ENCODE measurements at places on chromosomes 5 and 9.
A peak's percentile ranks its signal among the peaks of the same experiment; 100 is the strongest.

GRCh38 chr9:122912964-122913673 lies at the start of gene ZBTB6:
Gene ZBTB6, minus strand, starts transcription at chr9:122913323. Its CDS starts 1,251 bp downstream, at chr9:122912072.
- peak; percentile 64 for DNase-seq

DNA sequence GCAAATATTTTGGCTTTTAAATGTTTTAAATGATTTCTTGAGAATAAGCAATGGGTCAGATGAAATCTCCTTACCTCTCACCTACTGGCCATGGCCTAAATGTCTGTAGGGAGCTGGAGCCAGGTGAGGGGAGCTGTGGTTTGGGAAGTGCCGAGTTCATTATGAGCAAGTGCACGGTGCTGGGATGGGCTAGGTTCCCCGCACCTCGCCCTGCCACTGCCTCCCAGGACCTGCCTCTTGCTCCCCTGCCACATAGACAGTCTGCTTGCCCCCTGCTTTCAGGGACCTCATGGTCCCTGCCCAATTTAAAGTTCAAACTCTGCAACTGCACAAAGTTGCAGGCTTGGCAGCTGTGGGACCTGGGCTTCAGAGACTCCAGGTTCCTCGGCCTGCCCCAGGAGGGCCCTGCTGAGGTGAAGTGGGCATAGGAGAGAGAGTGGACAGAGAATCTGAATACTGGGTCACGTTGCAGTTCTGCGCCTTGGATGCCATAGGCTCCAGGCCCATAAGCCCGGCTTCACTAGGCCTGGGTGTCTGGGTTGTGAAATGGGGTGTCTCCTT lies 5.4 kb downstream of the OR13J1 start:
- DNase-seq = no peak

DNA sequence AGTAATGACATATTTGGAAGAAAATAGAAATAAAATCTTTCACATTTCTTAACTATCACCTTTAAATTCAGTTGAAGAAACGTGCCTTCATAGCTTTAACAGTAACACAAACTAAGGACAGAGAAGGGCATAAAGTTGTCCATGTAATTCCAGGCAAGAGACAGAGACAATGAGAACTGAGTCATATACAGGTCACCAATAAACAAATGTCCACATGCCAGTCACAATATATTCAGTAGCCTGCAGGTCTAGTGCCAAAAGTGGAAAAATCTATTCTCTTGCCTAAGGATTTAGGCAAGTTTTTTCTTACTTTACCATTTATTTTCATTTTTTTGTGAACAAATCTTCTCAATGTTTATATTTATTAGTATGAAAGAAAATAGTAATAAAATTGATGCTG lies 1711.5 kb upstream of the NUDT12 start:
- no peak for DNase-seq

- no peak for DNase-seq
Measured at GRCh38 chr5:59814537-59814872, 79.0 kb downstream of the PDE4D start.

DNA sequence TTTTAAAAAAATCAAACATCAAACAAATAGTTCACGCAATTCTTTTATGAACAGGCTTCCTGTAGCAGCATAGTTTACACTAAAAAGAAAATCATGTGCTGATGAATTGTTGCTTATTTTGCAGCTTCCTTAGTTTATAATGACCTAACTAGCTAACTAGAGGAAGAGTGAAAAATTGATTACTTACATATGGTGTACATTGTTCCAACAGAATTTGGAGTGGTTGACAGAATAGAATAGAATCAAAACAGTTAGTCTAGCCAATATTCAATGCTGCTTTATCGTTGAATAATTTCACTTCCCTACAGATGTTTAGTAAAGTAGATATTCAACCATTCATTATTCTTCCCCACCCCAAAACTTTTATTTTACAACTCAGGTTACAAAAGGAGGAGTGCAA lies 4.2 kb downstream of the NMUR2 start:
- no peak for DNase-seq

GRCh38 chr9:38186404-38187115 lies 117.5 kb upstream of the SHB start:
- no peak for DNase-seq

GRCh38 chr5:2588850-2589501 lies 162.5 kb downstream of the IRX2 start:
- DNase-seq = no peak

DNA sequence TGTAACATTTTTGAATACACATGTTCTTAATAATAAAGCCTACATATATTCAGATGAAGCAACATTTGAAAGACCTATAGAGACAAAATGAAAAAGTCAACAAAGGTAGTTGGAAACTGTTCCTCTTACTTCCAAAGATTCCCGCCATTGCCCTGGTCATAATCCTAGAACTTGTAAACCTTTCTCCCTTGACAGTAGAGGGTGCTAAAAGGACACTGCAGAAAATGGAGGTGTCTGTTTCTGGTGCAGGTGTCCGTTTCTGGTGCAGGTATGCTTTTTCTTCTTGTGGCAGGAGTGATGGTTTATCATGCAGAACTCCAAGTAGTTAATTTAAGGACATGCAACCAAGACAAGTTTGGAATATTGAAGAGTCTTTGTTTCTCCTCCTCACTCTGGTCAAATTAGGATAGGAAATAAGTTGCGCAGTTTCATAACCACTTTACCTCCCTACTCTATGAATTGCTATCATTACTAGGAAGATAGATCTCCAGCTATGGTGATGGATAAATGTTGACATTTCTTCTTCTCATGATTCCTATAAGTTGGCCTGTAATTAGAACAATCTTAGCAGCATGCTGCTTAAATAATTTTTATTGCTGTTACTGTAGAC lies 56.0 kb upstream of the FAM174A start:
- no peak for DNase-seq

- no peak for DNase-seq
Measured at GRCh38 chr5:1878050-1878849, 4.5 kb downstream of the IRX4 start.

GRCh38 chr9:127126971-127127370 lies 4.5 kb upstream of the ANGPTL2 start:
- no peak for DNase-seq

GRCh38 chr9:72497447-72498046 lies 23.9 kb upstream of the TMC1 start:
- no peak for DNase-seq

DNA sequence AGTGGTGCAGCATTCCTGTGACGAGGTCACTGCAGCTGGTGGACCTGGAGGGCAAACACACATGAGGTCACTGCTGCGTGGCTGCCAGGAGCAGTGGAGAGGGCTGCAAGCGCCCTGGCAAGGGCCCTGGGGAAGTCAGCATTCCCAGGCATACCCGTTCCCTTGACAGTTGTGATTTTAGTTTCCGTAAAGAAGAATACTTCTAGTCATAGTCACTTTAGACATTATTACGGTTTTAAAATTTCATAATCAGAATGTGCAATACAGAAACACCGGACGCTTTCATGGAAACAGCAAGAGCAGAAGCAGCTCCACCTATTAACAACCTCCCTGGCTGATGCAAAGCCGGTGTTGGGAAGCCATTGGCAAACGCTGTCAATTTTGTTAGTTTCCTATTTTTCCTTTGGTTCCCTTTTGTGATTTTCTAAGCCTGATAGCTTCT lies 129.8 kb downstream of the GADD45G start:
- DNase-seq = no peak

GRCh38 chr5:82591021-82591515 lies 312.9 kb upstream of the RPS23 start:
- no peak for DNase-seq

DNA sequence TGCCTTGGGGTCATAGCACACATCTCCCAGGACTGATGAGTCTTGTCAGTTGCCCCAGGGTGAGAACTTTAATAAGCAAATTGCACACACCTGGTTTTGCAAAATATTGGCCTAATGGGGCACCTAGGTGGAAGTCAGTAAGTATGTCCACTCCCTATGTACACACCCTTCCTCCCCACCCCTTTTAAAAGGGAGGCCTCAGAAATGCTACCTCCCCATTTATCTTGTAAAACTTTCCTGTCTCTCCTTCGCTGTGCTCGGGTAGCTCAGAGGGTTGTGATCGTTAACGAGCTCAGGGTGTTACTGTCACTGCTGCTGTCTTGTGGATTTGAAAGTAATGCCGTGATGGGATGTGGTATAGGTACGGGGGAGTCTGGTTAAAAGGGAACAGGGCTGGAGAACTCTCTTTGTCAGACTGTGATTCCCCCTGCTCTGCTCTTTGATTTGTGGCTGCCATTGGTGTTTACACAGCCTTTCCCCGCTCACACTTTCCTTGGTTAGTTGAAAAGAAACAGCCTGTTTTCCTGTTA lies 26.2 kb downstream of the ZNF462 start:
- DNase-seq = no peak

- no peak for DNase-seq
Measured at GRCh38 chr5:169970911-169971765, 9.2 kb downstream of the INSYN2B start.

DNA sequence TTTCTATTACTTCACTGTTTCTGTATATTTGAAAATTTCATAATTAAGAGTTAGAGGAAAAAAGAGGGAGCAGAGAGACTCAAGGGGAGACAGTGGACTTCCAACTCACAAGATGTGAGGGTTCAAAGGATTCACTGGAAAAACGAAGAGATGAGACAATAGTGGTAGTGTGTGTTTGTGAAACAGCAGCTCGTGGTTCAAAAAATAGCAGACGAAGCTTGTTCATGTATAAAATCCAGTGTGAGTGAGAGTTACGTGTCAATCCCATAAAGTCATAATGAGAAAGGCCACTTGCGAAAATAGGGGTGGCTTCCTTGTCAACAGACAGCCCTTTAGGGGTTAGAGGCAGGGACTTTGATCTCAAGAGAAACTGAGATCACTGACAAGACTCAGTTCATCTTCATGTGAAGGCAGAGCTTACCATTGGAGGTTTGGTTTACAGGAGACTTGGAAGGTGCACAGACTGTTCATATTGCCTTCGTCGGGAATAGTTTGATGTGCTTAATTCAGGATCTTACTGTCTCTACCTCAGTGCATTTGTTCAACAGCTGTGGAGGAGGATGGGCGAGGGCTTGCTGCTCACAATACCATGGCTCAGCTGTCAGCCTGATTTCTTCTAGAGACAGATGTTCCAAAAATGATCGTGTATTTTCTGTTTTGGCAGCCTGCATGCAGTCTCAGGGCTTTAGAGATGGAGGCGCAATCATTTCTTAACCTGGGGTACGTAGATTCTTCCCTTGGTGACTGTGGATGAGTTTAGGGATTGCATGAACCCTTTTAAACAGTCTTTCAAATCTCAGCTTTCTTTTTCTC lies 105.7 kb upstream of the KLF9 start:
- DNase-seq = no peak

- DNase-seq = no peak
Measured at GRCh38 chr5:132628814-132629213, 29.2 kb upstream of the IL13 start.

DNA sequence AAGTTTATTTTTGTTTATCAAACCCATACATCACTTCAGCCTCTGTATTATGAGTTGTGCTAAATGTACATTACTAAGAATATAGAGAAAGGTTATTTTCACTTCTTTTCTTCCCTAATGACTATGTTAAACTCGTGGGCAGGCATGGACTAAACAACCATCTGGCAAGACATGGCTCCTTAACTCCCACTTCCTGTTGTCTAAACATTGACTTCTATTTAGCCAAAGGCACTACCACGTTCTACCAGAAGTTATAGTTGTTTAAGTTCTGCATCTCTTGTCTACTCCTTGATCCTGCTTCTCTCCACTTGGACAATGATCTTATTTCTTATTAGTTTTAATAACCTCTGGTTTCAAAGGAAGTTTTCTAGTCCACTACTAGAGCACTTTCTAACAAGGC lies 136.1 kb downstream of the MACIR start:
- DNase-seq = no peak

DNA sequence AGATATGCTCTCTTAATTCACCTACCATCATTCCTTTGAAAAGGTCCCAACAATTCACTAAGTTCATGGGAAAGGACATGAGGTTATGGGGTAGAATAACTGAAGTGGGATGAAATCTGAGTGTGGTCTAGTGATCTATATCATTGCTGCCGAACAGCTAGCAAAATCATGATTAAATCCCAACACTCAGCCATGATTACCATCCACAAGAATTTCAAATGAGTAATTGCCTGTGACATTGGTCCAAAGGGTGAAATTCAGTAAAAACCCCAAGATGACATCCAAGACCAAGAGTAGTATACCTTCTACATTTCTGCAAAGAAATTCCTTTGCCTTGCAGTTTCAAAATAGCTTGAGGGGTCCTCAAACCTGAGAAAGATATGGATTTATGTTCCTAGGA lies 225.6 kb downstream of the SPOCK1 start:
- no peak for DNase-seq

GRCh38 chr5:133461796-133462516 lies 150.4 kb downstream of the FSTL4 start:
- DNase-seq = no peak

GRCh38 chr9:99299211-99300102 lies 77.4 kb downstream of the SEC61B start:
- DNase-seq = no peak

DNA sequence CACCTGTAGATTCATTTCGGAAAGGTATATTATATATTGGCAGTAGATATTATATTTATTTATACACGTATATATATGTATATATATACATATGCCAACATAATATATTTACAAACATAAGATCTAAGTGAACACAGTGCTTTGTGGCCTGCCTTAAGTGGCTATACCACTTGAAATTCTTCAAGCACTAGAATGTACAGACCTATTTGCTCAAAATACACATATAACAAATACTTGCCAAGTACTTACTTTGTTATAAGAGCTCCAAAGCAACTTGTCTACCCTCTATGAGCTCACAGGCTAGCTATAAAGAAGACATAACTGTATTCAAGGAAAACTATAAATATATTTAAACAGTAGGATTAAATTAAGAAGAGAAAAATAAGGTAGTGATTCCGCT lies 33.6 kb upstream of the SLC36A1 start:
- DNase-seq = no peak

DNA sequence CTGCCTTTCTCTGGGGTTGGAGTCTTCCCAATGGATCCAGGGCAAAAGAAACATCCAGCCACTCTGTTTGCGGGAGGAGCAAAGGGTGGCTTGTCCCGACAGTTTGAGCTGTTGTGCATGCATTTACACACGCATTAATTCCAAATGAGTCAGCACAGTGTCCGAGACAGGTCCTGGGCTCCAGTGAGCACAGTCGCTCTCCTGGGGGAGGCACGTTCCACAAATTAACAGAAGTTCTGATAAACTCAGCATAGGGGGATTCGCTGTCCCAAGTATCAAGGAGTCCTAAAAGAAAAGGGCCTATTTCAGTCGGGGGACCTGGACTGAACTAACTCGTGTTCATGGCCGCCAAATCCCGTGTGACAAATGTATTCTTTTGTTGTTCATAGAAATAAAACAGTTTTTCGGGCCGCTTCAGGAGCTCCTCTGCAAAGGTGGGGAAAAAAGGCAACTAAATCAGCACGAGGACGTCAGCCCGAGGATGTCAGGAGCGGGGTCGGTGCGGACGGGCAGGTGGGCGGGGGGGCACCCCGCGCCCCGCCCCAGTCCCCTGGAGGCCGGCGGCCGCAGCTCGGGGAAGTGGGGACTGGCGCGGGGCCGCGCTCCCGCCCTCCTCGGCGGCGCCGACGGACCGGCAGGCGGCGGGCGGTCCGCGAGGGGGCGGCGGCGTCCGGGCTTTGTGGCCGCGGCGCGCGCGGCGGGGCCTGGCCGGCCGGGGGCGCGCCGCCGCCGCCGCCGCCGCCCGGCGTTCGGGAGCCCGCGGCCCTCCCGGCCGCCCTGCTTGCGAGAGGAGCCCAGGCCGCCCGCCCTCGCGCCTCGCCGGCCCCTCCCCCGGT lies at the start of gene MSANTD3:
MSANTD3 (plus strand) TSS at position 614 of the 836 bp plus-strand sequence. CDS start 14,796 bp downstream, outside the sequence.
- DNase-seq = peak; percentile 49

- DNase-seq = no peak
Measured at GRCh38 chr9:130124085-130124860, 47.9 kb upstream of the NCS1 start.

- DNase-seq = no peak
Measured at GRCh38 chr5:86546582-86546981, 71.2 kb upstream of the COX7C start.
